ENCODE measurements at places on chromosomes 4 and X. TPM values are rescaled to one million over a fixed set of nuclear protein-coding genes. Genes with fewer than 3 reads are reported as not detected.

ADGRG2 gene
- 0.10 TPM for total RNA-seq

FAM9C gene
- total RNA-seq, result not detected

CT45A3 gene
- total RNA-seq, result not detected

GYPE gene
- 0.32 TPM for total RNA-seq

RAB33A gene
- not detected for total RNA-seq

HSFX1 gene
- 2.0 TPM for total RNA-seq

TRMT10A gene
- 10.6 TPM for total RNA-seq

SH3RF1 gene
- total RNA-seq, result 77.1 TPM

MSL3 gene
- 15.3 TPM for total RNA-seq

- H3K36me3 ChIP-seq, result no peaks in the 10 kb centered on the region
- H3K27me3 ChIP-seq, result no peaks in the 10 kb centered on the region
- H3K27ac ChIP-seq, result no peak overlapping the region
- no peaks in the 10 kb centered on the region for H3K4me1 ChIP-seq
Measured at GRCh38 chrX:134670134-134670924, 12.1 kb upstream of the PLAC1 start.

- DNase-seq, result peak; percentile 83
- no peaks in the 10 kb centered on the region for H3K27me3 ChIP-seq
- H3K4me1 ChIP-seq, result no peaks in the 10 kb centered on the region
- H3K36me3 ChIP-seq, result no peaks in the 10 kb centered on the region
Measured at GRCh38 chrX:103533511-103534216, 14.4 kb upstream of the RAB40A start.

DNA sequence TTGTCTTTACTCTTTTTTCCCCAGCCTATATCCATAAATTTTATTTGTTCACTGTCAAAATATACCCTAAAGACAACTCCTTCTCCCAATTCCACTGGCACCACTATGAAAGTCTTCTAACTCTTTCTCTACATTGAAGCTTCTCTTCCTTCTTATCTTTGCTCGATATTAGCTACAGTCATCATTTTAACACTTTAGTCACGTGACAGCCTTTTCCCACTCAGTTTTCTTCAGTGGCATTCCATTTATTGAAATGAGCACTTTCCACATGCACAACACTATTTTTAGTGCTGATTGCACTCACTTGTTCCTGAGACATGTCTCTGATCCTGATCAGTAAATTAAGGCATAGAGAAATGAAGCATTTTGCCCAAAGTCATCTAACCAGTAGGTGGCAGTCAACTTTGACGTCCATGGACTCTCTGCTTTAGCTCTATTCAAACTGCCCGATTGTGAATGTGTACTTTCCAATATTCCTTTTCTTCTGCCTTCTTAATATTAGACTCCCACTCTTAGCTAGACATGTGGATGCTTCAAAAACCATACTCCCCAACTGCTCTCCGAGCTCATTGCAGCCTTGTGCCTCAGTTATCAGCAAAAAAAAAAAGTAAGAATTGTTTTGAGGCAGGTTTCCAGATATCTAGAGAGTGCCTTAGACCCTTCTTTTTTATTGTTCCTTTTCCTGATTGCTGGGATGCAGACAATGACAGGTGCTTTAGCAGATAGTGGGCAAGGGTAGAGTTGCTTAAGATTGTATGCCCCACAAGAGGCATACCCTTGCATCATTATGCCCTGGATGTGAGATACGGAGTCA lies 394.4 kb upstream of the ADGRL3 start:
- H3K4me3 ChIP-seq, result no peak overlapping the region
- no peaks in the 10 kb centered on the region for H3K27me3 ChIP-seq
- no peak overlapping the region for H3K27ac ChIP-seq
- no peak for DNase-seq

GRCh38 chr4:7700665-7701064 lies 239.0 kb downstream of the AFAP1 start:
- no peak overlapping the region for H3K27ac ChIP-seq
- no peak overlapping the region for H3K4me3 ChIP-seq
- DNase-seq, result no peak
- no peaks in the 10 kb centered on the region for H3K4me1 ChIP-seq

DNA sequence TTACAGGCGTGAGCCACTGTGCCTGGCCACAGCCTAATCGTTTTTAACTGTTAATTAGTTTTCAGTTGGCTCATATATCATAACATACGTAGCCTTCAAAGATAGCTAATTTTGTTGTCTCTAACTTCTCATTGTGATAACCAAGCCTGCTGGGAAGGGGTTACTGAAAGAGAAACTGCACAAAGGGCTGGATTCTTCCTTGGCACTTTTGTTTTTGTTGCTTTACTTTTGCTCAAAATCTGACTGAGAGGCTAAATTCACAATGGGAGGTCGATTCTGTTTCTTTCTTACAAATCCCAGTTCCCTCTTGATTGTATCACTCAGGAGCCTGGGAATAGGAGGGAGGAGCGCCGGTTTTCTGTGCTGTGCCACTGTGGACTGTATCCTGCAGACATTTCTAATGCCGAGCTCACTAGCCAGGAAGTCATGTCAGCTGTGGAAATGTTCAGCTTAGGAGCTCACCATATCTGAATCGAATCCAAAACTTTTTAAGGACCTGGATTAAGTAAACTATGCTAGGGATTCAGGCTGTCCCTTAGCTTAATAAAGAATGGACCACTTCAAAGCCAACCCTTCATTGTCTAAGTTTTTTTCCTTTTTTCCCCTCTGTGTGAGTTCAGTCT lies 120.5 kb upstream of the FAT1 start:
- no peaks in the 10 kb centered on the region for H3K27me3 ChIP-seq
- H3K4me3 ChIP-seq, result no peak overlapping the region
- peak; percentile 32 for DNase-seq
- H3K4me1 ChIP-seq, result peaks cover 3% of the 10 kb centered on the region

GRCh38 chr4:139768896-139769295 lies 103.3 kb downstream of the MGST2 start:
- H3K4me3 ChIP-seq, result no peak overlapping the region
- no peak for DNase-seq
- H3K4me1 ChIP-seq, result peaks cover 5% of the 10 kb centered on the region
- H3K27me3 ChIP-seq, result no peaks in the 10 kb centered on the region

- H3K4me3 ChIP-seq, result no peak within 1 kb of the TSS
- H3K36me3 ChIP-seq, result no peaks in the 10 kb centered on the region
- DNase-seq, result no peak
- no peaks in the 10 kb centered on the region for H3K4me1 ChIP-seq
- H3K27me3 ChIP-seq, result no peaks in the 10 kb centered on the region
Measured at GRCh38 chrX:154294791-154295574, at the start of gene TEX28. Gene TEX28 (minus strand): TSS chrX:154295124. CDS start chrX:154292117, 3,007 bp downstream.
